Stimulated activated CD4-positive, alpha-beta T cell treated with anti-CD3 and anti-CD28 coated beads, Interleukin-2, amount 100 ng/mL, for 4 hours (primary cell): ENCODE measurements at places on chromosomes 13 and 19.

GRCh38 chr13:93411186-93411680 is 184.6 kb downstream of the GPC6 start:
- DNase-seq = no peak

- DNase-seq = no peak
These were observed 2.5 kb upstream of the UBE2M start for GRCh38 chr19:58560921-58561320.

- no peak for DNase-seq
These were observed 628.3 kb upstream of the SLC10A2 start for GRCh38 chr13:103694471-103694870.

DNA sequence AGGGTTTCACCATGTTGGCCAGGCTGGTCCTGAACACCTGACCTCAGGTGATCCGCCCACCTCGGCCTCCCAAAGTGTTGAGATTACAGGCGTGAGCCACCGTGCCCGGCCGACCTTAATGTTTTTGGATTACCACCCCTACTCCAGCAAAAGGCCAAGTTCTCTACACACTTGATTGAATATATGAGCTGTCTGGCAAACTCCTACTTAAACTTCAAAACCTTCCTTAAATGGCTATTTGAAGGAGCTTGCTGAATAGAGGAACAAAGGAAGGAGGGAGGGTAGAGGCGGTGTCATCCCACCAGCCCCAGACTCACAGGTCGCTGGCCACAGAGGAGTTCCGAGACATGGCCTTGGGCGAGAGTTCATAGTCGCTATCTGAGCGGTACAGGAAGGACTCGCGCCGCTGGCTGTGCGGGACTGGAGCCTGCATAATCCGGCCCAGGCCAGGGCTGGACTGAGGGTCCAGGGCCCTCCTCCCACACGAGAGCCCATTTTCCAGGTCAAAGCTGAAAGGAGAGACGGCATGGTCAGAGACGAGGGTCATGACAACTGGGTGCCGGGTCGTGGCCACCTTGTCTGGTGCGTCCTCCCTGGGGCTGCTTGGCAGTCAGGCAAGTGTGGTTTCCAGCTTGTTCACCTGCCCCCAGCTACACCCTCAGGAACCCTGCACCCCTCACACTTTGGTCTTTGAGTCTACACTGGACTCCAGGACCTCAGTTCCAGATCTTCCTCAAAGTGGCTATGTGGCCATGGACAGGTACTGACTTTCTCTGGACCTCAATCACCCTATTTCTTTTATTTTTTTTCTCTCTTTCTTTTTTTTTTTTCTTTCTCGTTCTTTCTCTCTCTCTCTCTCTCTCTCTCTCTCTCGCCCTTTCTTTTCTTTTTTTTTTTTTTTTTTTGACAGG is 4.2 kb downstream of the PDE4C start:
- no peak for DNase-seq

DNA sequence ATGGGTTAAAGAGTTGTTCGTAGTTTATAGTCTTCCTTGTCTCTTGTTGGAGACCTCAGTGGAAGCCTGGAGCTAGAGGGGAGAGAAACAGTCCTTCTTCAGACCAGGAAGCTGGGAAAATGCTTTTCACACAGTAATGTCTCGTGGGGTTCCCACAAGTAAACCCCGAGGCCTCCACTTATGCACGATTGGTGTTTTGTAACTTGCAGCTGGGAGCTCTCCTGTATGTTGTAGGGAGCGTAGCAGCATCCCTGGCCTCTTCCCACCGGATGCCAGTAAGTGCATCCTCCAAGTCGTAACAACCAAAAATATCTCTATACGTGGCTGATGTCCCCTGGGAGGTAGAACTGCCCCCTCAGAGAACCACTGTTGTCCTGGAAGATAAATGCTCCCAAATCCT is 3.5 kb downstream of the CHAF1A start:
- no peak for DNase-seq

DNA sequence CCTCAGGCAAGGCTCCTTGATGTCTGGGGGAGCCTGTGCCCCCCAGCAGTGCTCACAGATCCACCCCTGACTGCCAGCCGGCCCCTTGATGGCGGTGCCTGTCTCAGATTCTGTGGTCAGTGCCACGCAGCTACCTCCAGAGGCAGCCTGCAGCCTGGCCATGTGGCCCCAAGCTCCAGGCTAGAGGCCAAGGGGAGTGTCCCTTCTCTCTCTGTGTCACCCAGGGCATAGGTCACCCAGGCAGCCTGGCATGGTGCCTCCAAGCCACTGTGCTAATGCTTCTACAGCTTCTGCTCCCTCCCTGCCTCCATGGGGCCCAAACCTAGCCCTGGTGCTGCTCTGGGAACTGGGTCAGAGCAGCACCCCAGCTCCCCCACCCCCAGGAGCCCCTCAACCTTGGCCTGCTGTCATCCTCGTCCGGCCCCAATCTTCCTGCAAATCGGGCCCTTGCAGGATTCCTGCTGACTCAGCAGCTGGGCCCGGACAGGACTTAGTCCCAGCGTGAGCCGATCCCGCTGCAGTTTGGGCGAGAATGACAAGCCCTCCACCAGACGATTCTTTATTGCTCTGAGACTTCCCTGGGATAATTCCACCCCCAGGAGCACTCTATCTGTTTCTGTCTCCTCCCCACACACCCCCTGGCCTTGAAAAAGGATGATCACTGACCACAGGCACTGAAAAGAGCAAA is 2.8 kb upstream of the ARL11 start:
- no peak for DNase-seq

DNA sequence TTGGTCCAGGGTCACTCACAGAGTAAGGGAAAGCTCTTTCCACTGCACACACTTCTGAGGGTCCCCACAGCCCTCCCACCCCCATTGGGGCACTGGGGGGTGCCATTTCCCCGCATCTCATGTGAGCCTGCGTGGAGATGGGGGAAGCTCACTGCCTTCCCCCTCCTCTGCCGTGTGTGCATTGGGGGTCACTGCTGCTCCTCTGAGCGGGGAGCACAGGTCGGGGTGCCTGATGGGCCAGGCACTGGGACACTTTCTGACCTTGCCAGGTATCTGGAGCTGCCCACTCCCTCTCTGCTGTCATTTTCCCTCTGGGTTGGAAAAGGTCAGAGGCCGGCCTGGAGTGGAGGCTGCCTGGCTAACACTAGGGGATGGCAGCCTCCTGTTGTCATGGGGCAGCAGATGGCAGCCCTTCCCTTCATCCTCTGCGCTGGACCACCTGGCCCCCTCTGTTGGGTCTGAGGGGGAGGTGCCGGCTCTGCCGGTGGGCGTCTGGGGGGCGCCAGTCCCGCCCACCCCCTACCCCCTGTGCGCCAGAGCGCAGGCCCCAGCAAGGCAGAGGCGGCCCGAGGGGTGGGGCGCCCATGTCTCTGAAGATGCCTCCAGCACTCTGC is 9.1 kb downstream of the SSBP4 start:
- no peak for DNase-seq

- no peak for DNase-seq
These were observed 6.6 kb downstream of the NDUFB7 start for GRCh38 chr19:14565298-14565679.

DNA sequence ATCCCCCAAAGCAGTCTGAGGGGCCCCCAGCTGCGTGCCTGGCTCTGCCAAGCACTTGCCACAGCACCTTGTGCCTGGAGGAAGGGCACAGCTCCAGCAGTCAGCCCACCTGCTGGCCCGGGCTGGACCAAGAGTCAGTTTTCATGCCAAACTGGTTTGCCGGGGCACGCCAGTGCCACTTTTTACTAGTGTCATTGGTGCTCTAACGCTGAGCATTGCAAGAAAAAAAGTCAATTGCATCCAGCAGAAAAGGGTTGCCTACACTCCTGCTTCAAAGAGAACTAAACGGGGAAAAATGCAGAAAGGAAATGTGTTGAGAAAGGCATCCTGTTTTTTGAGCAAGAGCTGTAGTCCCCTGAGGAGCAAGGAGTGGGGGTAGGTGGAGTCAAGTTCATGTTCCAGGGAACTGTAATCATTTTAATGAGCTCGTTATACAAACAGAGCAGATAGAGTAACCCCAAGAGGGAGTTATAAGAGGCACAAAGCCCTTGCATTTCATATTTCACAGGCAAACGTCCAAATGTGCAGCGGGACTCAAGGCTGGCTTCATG is 68.4 kb downstream of the F2RL3 start:
- DNase-seq = no peak

DNA sequence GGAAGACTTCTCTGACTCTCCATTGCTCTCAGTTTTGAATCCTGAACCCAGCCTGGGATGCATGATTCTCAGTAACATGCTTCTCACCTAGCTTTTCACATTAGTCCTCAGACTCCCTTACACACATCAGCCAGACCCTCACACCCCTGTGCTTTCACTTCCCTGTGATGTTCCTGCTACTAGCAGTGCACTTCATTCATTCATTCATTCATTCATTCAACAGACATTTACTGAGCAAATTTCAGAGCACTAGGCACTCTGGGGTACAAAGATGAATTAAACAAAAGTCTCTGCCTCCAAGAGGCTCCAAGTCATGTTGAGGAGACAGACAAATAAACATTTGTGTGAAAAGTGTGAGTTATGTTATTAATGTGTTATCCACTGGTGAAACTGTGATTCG is 145.2 kb downstream of the RXFP2 start:
- no peak for DNase-seq

GRCh38 chr13:74230984-74231501 is 96.8 kb upstream of the KLF12 start:
- no peak for DNase-seq

GRCh38 chr19:29606420-29606747 is 301 bp downstream of the POP4 start:
- DNase-seq = no peak

GRCh38 chr19:14440049-14440448 is 6.9 kb downstream of the PKN1 start:
- peak; percentile 56 for DNase-seq
